Activated naive CD4-positive, alpha-beta T cell (primary cell): ENCODE measurements at places on chromosomes 3 and 15.

GRCh38 chr15:101374326-101374725 lies 79.3 kb upstream of the SNRPA1 start:
- no peak for DNase-seq

DNA sequence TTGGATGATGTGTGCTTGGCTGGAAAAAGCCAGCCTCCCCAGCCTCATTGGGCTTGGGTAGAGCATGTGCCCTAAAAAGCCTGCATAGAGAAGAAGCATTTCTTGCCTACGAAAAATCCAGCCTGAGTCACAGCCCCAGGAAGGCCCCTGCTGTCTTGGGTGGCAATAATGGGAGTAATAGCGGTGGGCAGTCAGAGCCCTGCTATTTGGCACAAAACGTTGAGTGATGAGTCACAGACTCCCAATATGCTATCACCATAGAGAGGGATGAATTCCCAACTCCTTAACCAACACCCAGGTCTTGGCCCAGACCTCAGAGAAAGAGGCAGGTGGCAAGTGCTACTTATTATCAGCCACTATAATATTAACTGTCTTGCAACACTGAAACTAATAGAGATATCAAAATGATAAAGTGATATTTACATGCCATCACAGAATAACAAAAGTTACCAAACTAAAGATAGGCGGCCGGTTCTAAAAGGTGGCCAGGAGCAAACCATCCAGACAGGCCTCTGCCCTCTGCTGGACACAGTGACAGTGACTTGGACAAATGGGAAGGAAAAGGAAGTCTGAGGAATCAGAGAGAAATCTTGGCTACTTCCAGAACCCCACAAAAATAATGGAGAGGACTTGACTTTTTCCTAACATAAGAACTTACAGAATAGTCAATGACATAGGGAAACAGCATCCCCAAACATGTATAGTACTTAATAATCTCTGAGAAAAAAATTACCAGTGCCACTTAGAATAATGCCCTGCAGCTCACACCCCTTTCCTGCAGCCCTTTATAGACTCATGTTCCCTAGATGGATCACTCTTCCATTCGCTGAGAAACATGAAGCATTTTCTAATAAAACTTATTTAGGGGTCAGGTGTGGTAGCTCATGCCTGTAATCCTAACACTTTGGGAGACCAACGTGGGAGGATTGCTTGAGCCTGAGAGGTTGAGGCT lies 51.9 kb upstream of the MUC13 start:
- DNase-seq = no peak

DNA sequence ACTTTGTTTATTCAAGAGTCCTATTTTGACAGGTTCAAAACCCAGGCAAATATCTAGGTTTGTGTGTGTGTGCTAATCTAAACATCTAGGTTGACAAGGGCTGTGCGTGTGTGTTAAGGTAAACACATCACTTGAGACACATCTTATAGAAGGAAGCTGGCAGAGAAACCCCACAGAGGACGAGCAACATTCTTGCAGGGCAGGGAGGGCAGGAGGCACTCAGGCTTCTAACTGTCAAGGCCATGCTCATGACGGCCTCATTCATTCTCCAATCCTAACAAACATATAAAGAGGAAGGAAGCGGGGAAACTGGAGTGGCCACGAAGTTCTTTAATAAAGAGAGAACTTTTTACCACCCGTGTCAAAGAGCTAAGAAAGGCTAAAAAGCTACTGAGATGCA lies 43.4 kb downstream of the SLCO2A1 start:
- no peak for DNase-seq

DNA sequence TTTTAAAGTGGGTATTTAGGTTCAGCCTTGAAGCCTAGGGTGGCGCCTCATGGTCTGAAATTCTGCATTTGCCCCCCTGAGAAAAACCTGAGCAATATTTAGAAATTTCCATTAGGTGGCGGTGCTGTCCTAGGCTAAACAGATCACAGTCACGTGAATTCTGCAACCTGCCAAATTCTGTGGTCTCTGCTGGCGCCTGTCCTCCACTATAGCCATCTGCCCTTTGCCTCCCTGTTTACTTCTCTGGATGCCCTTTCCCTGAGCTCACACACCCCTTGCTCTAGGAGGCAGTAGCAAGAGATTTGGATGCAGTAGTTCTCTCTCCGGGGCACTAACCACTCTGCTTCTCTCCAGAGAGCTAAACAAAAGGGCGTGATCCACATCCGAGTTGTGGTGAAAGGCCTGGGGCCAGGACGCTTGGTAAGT lies 9.1 kb downstream of the MRPS11 start:
- DNase-seq = no peak

- DNase-seq = no peak
These were observed 15.1 kb downstream of the FBXL22 start for GRCh38 chr15:63612300-63612699.

- no peak for DNase-seq
These were observed 23.6 kb downstream of the NCK1 start for GRCh38 chr3:136885357-136886213.

DNA sequence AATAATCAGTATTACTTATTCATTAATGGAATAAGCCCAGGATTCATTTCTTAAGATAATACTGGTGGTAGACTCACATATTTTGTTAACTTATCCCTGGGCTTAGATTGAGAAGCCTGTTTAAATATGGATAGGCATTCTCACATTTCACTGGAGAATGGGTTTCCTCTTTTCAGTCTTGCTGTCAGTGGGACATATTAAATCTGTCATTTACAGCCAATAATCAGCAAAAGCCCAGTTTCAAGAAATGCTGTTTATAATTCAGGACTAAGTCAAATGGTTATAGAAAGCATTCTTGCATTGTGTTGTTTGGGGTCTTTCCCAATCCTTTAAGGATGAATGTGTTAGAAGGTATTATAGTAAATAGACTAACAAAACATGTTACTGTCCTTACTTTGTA lies 143.7 kb upstream of the NAALADL2 start:
- no peak for DNase-seq

- DNase-seq = no peak
These were observed 4.3 kb downstream of the ZNF592 start for GRCh38 chr15:84752700-84753099.

- no peak for DNase-seq
These were observed 222.4 kb downstream of the CPNE4 start for GRCh38 chr3:131812433-131812832.

- no peak for DNase-seq
These were observed 333.3 kb upstream of the THBS1 start for GRCh38 chr15:39247574-39247973.

GRCh38 chr3:185070491-185071286 lies 82.2 kb downstream of the C3orf70 start:
- no peak for DNase-seq

- DNase-seq = no peak
These were observed 68.7 kb downstream of the TRAK1 start for GRCh38 chr3:42159706-42160472.
